ENCODE measurements at places on chromosomes 3 and 15.

DNA sequence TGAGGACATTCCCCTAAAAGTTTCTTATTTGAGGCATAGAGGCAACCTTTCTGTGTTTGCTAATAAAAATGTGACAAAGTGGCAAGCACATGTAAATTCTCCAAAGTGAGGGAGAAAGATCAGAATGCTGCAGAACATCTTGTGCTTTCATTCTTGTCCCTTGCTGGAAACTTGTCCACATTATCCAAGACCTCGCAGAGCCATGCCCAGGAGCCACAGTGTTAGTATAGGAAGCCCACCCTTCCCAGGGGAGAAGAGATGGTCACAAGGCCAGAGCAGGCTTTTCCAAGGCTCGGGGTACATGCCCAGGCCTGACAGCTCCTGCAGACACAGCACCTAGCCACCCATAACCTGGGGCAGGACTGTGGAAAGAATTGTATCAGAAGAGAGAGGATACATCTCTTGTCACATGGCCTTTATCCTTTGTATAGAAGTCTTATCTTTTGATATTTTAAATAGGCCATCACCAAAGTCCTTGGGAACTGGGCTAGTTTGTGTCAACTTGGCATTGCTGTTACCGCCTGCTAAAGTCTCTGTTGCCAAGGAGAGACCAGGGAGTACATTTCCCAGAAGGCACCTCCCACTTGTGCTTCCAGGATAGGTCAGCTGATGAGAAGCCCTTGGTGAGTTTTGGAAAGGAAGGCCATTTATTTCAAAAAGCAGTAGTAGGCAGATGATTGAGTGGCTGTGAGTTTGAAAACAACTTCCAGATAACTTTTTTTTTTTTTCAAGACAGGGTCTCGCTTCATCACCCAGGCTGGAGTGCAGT is 10.5 kb downstream of the DLEC1 start:
- DNase-seq: no peak

DNA sequence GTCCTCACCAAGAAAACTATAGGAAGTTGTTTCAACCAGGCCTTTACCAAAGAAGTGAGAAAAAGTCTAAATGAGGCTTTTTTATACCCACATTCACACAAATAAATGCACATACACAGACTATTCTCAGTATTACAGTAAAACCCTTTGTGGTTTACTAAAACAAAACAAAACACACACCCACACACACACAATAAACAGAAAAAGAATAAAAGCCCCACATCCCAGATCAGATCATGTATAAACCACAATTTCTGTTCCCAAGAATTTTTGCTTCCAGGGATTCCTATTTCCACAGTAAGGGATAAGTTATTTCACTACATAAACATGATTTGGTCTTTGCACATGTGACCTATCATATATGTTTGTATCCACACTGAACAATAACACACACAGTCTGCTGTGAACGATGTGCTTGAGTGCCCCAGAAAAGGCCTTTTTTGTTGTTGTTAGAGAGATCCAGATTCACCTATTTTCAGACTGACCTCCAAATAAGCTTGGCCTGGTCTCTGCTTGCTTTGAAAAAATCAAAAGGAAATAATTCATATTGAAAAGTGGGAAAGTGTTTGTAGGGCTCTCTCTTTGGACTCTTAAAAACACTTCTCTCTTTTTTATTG is 283.4 kb upstream of the ATP11B start:
- no peak for DNase-seq

DNA sequence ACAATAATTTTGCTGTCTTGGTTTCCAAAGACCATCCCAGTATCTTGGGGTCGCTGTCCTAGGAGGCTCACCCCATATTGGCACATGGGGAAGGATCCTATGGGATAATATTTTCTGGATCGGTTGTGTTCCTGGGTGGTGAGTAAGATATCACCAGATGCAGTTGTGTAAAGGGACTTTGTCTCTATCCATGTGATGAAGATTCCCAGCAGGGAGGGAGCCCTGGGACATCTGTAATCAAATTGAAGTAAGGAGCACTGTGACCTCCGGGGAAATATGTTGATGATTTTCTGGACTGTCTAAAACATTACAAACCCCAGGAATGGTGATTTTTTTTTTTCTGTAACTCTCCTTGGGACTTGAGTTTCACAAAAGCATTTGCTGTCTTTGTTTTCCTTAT is 36.2 kb upstream of the LRTM1 start:
- DNase-seq: no peak

- no peak for DNase-seq
Measured at GRCh38 chr3:23805633-23806533, at the start of gene UBE2E1. UBE2E1 (plus strand) TSS chr3:23805955; CDS start chr3:23807270, 1,315 bp downstream.

- no peak for DNase-seq
Measured at GRCh38 chr3:197270558-197271317, 27.7 kb downstream of the DLG1 start.

GRCh38 chr15:78308422-78309032 is 9.1 kb upstream of the SKIC8 start:
- no peak for DNase-seq

- no peak for DNase-seq
Measured at GRCh38 chr3:41318520-41318919, 119.2 kb downstream of the CTNNB1 start.

GRCh38 chr15:70823196-70823595 is 30.8 kb downstream of the LARP6 start:
- no peak for DNase-seq

- no peak for DNase-seq
Measured at GRCh38 chr15:52318729-52319500, 23.3 kb upstream of the MYO5C start.

DNA sequence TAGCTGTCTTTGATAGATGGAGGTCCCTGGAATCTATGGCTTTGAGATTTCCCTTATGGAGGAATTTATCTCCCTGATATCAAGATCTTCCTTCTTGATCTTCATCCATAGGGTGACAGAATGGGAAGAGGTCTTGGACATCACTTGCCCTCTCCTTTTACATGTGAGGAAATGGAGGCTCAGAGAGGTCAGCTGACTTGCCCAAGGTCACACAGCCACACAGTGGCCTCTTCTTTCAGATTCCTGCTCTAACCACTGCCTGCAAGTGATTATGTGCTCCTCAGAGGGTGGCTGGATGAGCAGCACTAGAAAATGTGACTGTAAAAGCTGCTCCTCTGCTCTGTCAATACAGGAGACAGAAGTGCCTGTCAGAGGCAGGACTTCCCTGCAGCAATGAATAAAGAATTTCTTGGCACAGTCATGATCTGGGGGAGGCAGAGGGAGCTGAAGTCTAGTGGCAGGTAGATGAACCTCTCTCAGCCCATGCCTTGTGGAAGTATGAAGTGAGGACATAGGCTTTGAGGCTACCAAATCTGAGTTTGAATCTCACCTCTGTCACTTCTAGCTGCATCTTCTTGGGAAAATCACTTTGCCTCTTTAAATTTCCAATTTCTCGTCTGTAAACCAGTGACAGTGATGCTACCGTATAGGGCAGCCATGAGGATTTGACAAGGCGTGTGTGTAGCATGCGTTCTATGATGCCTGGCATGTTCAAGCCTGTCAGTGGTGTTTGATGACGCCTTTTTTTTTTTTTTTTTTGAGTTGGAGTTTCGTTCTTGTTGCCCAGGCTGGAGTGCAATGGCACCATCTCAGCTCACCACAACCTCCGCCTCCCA is 12.0 kb downstream of the SSUH2 start:
- DNase-seq: peak; percentile 66

GRCh38 chr15:46552316-46552715 is 917.5 kb downstream of the SQOR start:
- DNase-seq: no peak

DNA sequence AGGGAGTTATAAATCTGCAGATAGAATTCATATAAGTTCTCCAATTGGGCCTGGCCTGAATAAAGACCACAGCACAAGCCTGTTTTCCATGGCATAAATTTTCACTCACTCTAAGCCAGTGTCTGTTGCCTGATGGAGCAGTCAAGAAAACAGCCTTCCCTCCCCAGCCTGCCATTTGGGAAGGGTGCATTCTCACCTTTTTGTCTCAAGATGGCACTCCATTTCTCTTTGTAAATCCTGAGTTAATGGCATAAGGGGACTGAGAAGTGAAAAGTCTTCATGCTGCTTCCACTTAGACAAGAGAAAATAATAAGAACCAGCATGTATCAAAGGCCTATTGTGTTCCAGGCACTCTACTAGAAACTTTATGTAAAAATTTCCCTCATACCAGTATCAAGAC is 115.6 kb upstream of the MANF start:
- DNase-seq: no peak
